Stimulated activated naive CD4-positive, alpha-beta T cell (primary cell): ENCODE measurements at places on chromosomes 2 and 18.

- no peak for DNase-seq
Observed at GRCh38 chr2:221518935-221519625, 53.0 kb downstream of the EPHA4 start.

GRCh38 chr2:104046466-104046865, 807.4 kb upstream of the POU3F3 start:
- no peak for DNase-seq

- DNase-seq: no peak
Observed at GRCh38 chr18:77001041-77001440, 131.5 kb downstream of the MBP start.

GRCh38 chr2:17637131-17637906, 96.8 kb downstream of the VSNL1 start:
- DNase-seq: no peak

GRCh38 chr2:58569475-58570185, 328.5 kb upstream of the FANCL start:
- no peak for DNase-seq

- DNase-seq: no peak
Observed at GRCh38 chr2:189516546-189516945, 64.0 kb downstream of the SLC40A1 start.

- no peak for DNase-seq
Observed at GRCh38 chr2:196902828-196903227, 23.7 kb downstream of the PGAP1 start.

DNA sequence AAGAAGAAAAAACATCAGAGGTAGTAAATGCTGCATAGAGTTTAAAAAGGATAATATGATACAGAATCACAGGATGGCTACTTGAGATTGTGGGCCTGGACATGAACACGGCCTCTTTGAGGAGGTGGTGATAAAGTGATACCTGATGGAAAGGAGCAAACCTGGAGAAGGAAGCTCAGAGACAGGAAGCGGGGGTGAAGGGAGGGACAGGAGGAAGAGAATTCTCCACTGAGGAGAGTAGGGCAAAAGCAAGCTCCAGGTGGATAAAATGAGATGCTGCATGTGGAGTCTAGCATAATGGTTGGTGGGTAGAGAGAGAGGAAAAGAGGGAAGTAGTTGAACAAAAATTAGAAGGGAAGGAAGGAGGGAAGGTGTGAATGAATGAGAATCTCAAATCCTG, 77.0 kb upstream of the GALNT3 start:
- no peak for DNase-seq

- DNase-seq: no peak
Observed at GRCh38 chr2:172513935-172514586, 41.8 kb upstream of the PDK1 start.

DNA sequence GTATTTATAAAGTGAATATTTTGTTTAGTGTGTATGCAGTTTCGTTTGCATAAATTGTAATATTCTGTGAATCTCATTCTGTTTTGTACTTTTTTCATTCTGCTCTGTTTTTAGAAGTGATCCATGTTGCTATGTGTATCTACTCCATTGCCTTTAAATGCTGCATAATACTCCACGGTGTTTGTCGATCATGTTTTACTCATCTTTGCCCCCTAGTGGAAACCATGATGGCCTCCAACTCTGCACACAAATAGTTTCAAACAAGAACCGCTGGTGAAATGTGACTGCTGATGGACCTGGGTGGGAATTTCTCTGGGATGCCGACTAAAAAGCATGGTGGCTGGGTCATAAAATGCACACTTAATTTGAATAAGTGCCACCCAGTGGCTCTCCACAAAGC, 32.0 kb upstream of the SKOR2 start:
- DNase-seq: no peak

DNA sequence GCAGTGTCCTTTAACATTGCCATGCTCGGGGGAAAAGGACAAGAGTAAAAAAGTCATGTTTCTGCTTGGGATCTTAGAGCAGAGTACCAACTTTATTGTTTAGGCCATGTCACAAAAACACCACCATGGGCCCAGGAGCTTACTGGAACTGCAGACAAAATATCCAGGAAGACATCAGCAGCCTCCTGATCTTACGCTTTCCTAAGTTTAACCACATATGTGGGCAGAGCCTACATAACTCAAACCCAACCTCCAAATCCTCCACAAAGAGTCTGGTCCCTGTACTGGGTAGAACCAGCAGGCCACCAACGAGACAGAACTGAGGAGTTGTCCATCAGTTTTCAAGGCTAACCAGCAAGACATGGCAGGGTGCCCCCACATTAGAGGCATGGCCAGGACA, 10.3 kb downstream of the GALNT14 start:
- no peak for DNase-seq

- DNase-seq: no peak
Observed at GRCh38 chr2:223841436-223842190, 4.2 kb upstream of the AP1S3 start.

- peak; percentile 5 for DNase-seq
Observed at GRCh38 chr2:231800493-231801091, 14.3 kb downstream of the COPS7B start.

- no peak for DNase-seq
Observed at GRCh38 chr18:24271381-24272228, 126.0 kb downstream of the OSBPL1A start.

GRCh38 chr2:199259671-199260070, 198.1 kb downstream of the SATB2 start:
- no peak for DNase-seq

DNA sequence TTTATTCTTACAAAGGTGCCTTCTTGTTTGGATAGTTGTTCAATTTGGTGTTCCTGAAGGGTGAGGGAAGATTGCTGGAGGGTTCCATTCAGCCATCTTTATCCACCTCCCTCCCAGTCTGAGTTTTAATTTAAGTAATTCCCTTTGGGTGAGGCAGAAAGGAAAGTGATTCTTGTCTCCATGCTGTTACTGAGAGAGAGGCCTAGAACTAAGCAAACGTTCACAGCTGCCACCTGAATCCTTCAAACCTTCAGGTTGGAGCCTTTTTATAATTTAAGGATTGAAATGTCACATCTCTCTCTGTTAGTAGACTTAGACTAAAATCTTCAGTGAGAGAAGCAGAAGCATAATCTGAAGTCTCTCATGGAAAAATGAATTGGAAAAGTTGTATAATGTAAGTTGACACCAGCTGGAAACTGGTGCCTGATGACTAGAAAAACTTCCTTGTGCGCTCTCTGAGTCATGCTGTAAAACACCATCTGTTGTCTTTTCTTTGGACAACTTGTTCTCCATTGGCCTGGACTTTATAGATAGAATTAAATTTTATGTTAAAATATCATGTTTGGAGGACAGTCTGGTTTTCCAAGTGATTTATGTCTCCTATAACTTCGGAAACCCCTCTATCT, 14.6 kb downstream of the STRADB start:
- no peak for DNase-seq

GRCh38 chr2:119251652-119252051, 28.0 kb downstream of the STEAP3 start:
- DNase-seq: no peak

DNA sequence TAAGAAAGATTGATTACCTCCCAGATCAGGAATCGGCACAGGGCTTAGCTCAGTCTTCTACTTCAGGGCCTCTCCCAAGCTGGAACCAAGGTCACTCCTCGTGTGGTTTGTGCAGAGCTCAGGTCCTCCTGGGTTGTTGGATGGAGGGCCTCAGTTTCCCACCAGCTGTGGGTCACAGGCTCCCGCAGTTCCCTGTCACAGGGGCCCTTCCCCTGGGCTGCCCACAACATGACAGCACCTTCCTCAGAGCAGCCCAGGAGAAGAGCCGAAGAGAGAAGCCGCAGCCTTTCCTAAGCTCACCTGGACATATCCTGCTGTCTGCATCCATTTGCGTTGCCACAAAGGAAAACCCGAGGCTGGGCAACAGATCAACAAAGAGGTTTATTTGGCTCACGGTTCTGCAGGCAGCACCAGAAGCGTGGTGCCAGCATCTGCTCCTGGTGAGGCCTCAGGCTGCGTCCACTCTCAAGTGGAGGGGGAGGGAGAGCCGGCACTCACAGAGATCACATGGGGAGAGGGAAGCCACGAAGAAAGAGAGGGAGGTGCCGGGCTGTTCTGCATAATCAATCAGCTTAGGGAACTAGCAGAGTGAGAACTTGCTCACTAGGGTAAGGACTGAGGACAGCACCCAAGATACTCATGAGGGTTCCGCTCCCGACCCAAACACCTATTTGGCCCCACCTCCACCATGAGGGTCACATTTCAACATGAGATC, 13.0 kb upstream of the ALLC start:
- DNase-seq: no peak

DNA sequence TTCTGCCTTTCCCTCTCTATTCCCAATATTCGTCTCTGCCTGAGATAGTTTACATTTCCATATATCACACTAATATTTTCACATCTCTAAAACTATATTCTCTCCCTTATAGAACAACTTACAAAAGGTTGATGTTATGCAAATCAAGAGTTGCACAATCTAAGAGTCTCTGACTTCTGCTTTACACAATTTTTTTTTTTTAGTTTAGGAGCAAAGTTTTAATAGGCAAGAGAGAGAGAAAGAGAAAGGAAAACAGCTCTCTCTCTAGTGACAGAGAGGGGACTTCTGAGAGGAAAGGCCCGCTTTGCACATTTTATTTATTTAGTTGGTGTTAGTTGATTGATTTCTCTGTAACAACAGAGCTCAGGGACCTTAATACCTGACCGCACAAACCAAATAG, 380.2 kb downstream of the TXNL1 start:
- DNase-seq: no peak

DNA sequence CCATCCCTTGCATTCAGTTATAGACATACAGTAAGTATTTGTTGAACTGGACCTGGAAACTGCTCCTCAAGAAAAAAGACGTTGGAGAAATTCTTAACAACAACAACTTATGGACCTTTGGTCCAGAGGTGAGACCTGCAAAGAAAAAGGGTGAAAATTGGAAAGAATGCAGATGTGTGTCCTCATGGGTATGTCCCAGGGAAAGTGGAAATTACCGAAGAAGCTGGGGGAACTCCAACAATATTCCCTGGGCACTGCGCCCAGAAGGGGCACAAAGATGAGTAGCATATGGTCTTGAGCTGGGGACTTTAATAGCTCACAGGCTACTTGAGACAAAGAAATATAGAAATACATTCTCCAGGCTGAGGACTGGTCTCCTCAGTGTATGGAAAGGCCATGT, 35.5 kb upstream of the YWHAQ start:
- no peak for DNase-seq

- DNase-seq: no peak
Observed at GRCh38 chr18:54517521-54517920, 73.5 kb upstream of the DYNAP start.

GRCh38 chr2:217293046-217293445, 433.2 kb upstream of the TNP1 start:
- DNase-seq: no peak

GRCh38 chr2:188444106-188444835, 152.6 kb downstream of the GULP1 start:
- DNase-seq: no peak

DNA sequence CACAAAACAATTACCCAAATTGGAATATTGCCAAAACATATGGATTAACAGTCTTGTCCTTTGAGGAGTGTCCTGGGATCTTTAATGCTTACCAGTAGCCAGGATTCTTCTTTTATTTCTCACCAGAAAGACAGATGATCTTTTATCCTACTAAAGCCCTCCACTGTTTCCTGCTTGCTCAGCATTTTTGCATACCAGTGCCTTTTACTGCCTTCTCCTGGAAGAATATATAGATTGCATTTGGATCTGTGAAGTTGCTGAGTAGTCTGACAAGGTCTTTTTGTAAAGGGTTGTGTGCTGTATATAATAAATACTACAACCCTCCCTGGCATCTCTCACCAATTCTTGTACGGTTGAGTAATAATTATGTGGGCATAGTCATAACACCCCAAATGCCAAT, 652.2 kb downstream of the LRRTM4 start:
- no peak for DNase-seq

GRCh38 chr2:173874003-173874893, 90.9 kb downstream of the SP3 start:
- DNase-seq: no peak

DNA sequence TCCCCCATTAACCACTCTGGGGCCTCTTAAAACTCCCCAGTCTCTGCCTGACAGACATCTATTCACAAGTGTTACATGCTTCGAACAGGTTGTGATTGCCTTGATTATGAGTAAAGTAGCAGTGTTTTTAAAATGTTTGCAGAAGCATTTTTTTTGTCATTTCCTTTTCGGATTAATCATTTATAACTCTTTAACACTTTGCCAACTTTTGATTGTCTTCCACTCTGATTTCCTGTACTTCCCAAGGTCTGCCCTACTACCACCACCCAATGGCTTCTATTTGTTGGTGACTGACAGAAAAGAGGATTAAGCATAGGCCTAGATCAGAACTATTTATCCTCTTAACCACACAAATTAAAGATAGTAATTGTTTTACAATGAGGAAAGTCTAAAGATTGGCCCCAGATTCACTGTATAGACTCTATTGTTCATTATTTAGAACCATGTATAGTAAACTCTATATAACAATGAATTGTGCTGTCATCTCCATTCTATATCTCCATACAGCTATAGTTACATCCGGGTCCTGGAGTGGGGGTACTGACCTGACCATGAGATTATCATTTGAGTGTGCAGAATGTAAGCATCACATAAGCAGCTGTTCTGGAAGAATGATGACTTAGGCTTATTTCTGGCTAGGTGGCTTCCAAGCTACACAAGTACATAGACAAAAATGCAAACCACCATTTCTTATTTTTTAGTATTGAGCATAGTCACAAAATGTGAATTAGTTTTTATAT, 110.3 kb upstream of the RBMS1 start:
- no peak for DNase-seq

DNA sequence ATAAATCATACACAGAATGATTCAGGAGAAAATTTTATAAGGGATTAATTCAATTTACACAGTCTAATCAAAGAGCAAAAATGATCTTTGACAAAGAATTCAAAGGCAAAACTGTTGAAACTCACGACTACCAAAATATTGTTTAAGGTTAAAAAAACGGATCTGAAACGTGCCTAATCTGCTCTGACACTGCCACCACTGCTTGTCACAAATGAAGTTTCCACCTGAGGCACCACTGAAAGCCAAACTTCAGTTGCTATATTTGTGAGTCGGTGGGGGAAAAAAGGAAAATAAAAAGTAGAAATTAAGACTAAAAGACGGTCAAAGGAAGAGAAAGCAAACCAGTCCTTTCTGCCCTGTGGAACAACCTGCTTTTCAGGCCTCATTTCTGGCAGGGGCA, 140.6 kb upstream of the DNMT3A start:
- no peak for DNase-seq

- no peak for DNase-seq
Observed at GRCh38 chr18:13710414-13710831, 15.9 kb downstream of the FAM210A start.

DNA sequence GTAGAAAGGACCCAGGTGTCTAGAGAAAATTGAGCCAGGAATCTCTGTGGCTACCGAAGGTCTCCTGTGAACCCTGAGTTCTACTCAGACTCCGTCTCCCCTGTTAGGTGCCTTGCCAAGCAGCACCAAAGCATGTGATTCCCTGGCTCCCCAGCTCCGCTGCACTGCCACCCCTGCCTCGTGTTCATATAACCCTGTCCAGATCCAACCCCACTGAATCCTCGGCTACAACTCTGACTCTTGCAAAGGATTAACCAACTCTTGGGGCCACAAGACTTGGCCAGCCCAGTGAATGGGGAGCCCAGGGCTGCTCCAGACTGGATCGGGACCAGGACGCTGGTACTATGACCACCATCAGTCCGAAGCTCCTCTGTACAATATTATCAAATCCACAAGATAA, 37.3 kb upstream of the ACAA2 start:
- no peak for DNase-seq

GRCh38 chr2:204360218-204361007, 184.9 kb upstream of the PARD3B start:
- no peak for DNase-seq
